CD4-positive, alpha-beta T cell treated with Interleukin-6 for 4 hours (primary cell): ENCODE measurements at places on chromosomes 7 and 10.

DNA sequence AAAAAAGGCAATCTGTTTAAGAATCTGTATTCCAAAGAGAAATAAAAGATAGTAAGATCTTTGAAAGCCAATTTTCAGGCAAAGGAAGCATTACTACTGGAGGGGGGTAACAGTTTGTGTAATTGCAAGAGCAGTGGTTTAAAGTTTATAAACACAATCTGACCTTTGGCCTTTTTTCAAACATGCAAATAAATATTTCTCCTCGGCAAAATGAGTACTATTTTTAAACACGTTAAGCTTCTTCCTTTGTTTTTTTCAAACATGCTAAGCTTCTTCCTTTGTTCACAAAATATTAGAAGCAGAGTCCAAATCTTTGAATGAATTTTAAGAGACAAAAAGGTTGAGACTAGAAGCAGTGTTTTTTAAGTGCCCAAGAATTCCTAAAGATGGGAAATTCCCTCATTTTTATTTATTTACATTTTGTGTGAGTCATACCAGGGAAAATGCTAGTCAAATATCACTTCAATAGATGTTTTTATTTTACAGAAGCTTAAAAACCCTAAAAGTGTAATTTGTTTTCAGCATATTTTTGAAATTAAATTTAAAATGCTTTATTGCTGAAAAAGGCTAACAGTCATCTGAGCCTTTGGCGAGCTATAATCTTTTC, 229.3 kb downstream of the GPR37 start:
- DNase-seq: no peak

DNA sequence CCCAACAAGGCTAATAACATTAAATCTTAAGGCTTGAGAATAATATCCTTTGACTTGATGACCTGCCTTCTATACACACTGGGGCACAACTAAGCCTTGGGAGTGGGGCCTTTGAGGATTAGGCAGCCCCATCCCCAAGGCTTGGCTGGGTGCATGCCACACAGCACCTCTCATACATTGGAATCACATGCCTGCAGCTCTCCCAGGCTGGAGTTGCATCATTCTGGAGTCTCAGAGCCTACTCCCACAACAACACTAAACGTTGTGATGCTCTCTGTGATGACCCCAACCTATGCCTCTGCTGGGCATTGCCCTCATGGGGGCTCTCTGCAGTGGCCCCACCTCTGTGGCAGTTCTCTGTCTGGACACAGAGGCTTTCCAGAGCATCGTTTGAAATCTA, 31.9 kb upstream of the SGCE start:
- no peak for DNase-seq

DNA sequence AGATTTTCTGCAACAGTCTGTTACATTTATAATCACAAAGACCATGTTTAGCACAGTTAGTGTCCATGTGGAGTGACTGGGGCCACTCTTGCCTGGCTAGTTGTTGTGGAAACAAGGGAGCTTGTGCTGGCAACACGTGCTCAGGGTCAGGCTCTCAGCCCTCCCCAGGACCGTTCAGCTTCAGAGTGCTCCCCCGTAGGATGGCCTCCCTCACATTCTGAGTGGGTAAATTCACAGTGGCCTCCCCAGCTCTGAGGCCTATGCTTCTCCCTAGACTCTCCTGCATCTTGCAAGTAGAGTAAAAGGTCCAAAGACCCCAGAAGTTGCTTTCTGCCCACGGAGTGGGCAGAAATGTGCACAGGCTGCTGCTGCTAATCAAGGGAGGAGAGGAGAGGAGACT, 122.3 kb downstream of the ADCY1 start:
- DNase-seq: no peak

- DNase-seq: no peak
Measured at GRCh38 chr10:97058521-97058920, 127.2 kb downstream of the SLIT1 start.

DNA sequence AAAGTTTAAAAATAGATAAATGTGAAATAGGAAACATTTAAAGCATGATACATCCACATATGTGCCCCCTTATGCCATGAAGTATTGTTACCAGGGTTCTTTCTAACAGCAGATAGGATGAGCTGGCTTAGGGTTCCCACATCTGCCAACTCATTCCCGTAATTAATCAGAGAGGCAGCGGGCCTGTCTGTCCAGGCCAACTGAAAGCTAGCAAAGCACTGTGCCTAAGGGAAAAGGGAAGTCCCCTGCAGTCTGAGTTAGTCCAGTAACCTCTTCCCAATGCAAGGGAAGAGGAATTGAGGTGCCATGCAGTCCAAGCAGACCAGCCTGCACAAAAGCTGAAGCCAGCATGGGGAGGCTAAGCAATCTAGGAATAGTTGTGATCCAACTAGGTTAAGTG, 18.3 kb upstream of the ZC3HAV1L start:
- no peak for DNase-seq

DNA sequence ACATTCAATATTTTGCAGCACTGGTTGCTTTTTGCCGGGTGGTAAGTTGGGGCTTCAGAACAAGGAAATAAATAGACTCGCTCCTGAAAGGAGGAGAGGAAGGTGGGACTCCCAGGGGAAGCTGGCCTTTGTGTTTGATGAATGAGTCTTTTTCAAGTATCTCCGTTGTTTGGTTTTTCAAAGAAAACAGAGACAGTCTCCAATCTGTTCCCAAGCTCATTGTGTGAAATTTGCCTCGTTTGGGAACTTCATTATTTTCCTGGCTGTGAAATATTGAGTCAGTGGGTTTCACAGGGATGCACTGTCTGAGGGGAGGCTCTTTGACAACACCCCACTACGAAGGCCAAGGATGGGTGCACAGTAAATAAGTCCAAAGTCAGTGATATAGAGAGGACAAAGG, 38.7 kb upstream of the KIAA1217 start:
- DNase-seq: no peak

DNA sequence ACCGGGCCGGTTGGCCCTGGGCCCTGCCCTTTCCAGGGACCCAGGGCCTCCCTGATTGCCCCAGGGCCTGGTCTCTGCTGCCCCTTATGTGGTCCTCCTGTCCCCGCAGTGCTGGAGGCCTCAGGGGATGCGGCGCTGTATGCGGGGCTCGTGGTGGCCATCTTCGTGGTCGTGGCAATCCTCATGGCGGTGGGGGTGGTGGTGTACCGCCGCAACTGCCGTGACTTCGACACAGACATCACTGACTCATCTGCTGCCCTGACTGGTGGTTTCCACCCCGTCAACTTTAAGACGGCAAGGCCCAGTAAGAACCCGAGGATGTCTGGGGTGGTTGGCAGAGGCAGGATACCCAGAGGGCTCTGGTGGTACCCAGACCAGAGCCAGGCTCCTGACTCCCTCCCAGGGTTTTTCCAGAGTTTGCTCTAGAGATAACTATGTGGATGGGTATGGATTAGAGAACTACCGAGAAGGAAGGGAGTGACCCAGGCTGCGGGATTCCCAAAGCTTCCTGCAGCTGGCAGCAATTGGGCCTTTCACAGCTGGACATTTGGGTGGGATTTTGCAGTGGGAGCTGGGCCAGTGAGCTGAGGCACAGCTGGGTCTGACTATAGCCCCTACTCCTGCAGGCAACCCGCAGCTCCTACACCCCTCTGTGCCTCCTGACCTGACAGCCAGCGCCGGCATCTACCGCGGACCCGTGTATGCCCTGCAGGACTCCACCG, 28.1 kb upstream of the SLC29A3 start:
- DNase-seq: no peak

- DNase-seq: no peak
Measured at GRCh38 chr10:88260329-88261051, 322.6 kb downstream of the RNLS start.

DNA sequence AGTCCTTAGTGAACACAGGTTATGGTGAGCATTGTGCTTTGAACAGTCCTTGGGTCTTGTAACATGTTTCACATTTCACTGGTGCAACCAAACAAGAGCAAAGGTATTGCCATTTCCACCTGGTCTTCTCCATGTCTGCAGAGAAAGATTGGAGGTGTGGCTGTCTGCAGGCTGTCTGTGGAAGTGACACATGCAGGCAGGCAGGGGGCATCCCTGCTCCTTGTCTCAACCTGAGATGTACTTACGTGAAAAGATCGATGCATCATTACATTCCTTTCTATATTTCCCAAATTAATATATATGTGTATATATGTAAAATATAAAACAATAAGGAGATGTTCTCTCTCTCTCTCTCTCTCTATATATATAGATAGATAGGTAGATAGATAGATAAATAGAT, 54.3 kb downstream of the LRRC18 start:
- no peak for DNase-seq

DNA sequence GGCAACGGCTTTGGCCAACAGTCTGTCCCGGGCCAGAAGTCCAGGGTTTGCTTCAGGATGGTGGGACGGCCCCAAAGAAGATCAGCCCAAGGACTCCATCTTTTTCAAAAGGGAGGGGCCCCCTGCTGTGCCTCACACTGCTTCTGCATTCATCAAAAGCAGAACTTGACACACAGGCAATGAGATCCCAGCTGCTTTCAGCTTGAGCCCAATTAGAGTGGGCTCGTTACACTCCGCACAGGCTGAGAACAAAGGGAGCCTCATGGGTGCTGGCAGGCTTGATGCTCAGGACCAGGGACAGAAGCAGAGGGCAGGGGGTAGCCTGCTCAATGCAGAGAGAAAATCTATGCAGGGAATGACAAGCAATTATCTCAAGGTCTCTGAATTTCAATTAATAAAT, 45.5 kb downstream of the VOPP1 start:
- DNase-seq: no peak

GRCh38 chr7:7869651-7870050, 98.9 kb upstream of the GLCCI1 start:
- DNase-seq: no peak
